Liver (tissue), 10 donors: ENCODE measurements at places on chromosomes 4 and X. TPM values are rescaled to one million over a fixed set of nuclear protein-coding genes. Genes with fewer than 3 reads are reported as not detected.

The NSG1 gene
- 0.33 TPM for total RNA-seq

The BMP3 gene
- not detected for total RNA-seq

The ASB9 gene
- total RNA-seq, result 2.8 TPM

The SPANXA1 gene
- total RNA-seq, result not detected

The SCML2 gene
- total RNA-seq, result 7.2 TPM

The MAB21L2 gene
- 1.5 TPM for total RNA-seq

The SHOX gene
- not detected for total RNA-seq

The DIPK2B gene
- 0.61 TPM for total RNA-seq

The FGFR3 gene
- 39.1 TPM for total RNA-seq

The SPANXD gene
- not detected for total RNA-seq

The CCKAR gene
- not detected for total RNA-seq

The ATP1B4 gene
- total RNA-seq, result not detected

The PABPC5 gene
- 0.17 TPM for total RNA-seq

The XAGE2 gene
- not detected for total RNA-seq

The CTAG2 gene
- not detected for total RNA-seq

The SSX2B gene
- total RNA-seq, result not detected

The TAF7L gene
- not detected for total RNA-seq

The HTN1 gene
- total RNA-seq, result not detected

The MAGEA3 gene
- total RNA-seq, result not detected

The CPE gene
- total RNA-seq, result 5.6 TPM

The NLGN3 gene
- total RNA-seq, result 0.17 TPM

The PCSK1N gene
- total RNA-seq, result 0.08 TPM
